ENCODE measurements at places on chromosomes 5 and 9.

GRCh38 chr5:111486926-111487325 is 25.4 kb downstream of the STARD4 start:
- DNase-seq, result no peak

GRCh38 chr5:135141303-135142268 is 107.6 kb upstream of the PITX1 start:
- DNase-seq, result no peak

DNA sequence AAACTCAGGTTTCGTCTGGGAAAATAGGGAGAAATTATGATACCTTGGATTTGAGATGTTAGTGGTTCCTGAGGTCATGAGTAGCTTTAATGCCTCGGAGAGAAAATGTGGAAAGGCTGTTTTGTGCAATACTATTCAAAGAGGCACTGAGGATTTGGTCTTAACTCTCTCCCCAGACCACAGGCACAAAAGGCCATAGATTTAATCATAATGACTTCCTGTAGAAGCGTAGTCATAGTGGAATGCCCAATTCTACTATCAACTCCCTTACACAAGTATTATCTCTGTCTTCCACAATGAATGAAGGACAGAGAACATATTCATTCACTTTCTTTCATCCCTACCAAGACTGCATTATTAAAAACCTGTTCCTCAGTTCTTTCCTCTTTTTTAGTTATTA is 153.0 kb upstream of the FTMT start:
- no peak for DNase-seq

GRCh38 chr9:111525056-111525977 is at the start of gene ZNF483:
ZNF483 (plus strand) TSS chr9:111525179; CDS start chr9:111527396, 2,217 bp downstream.
- peak; percentile 32 for DNase-seq

- DNase-seq, result no peak
These were observed 27.2 kb downstream of the SCAMP1 start for GRCh38 chr5:78387468-78388153.

GRCh38 chr5:27962198-27962597 is 923.8 kb upstream of the CDH9 start:
- DNase-seq, result no peak

- DNase-seq, result no peak
These were observed 32.4 kb upstream of the CTNNA1 start for GRCh38 chr5:138720840-138721239.

DNA sequence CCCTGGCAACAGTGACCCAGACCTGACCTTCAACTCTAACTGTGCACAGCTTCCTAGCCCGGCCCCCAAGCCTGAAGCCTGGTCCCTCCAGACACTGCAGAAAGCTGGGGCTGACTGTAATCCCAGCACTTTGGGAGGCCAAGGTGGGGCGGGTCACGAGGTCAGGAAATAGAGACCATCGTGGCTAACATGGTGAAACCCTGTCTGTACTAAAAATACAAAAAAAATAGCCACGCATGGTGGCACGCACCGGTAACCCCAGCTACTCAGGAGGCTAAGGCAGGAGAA is 35.9 kb downstream of the ADAMTS2 start:
- DNase-seq, result no peak

DNA sequence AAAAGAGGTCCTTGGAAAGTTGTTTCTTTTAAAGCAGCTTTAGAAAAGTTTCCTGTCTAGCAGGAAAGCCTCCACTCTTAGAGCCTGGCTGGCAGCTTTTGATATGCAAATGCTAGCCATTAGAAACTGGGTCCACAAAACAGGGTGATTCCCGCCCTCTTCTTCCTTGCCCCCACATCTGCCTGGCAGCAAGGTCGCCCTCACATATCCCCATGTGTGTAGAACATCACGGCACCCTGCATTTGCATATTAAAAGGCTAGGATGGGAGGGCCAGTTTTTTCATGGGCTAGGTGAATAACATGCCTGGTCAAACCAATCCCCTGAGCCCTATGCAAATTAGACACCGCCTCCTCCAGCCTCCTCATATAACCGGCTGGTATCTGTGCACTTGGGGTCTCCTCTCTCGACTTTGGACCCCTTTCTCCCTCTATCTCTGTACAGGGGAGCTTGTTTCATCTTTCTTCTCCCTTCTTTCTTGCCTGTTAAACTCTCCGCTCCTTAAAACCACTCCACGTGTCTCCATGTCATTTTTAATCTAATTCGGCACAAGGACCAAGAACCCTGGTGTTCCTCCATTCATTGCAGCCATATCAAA is 426.8 kb upstream of the CTNND2 start:
- DNase-seq, result no peak

- DNase-seq, result no peak
These were observed 119.4 kb downstream of the VCAN start for GRCh38 chr5:83590966-83591365.

DNA sequence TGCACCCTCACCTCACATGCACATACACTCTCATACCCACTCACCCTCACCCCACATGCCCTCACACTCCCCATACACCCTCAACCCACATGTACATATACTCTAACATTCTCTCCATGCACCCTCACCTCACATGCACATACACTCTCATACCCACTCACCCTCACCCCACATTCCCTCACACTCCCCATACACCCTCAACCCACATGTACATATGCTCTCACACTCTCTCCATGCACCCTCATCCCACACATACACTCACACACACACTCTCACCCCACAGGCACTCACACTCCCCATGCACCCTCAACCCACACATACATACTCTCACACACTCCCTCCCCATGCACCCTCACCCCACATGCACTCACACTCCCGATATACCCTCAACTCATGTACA is 550.2 kb upstream of the DAP start:
- no peak for DNase-seq

GRCh38 chr9:79026316-79026715 is 545.4 kb upstream of the TLE4 start:
- DNase-seq, result no peak

DNA sequence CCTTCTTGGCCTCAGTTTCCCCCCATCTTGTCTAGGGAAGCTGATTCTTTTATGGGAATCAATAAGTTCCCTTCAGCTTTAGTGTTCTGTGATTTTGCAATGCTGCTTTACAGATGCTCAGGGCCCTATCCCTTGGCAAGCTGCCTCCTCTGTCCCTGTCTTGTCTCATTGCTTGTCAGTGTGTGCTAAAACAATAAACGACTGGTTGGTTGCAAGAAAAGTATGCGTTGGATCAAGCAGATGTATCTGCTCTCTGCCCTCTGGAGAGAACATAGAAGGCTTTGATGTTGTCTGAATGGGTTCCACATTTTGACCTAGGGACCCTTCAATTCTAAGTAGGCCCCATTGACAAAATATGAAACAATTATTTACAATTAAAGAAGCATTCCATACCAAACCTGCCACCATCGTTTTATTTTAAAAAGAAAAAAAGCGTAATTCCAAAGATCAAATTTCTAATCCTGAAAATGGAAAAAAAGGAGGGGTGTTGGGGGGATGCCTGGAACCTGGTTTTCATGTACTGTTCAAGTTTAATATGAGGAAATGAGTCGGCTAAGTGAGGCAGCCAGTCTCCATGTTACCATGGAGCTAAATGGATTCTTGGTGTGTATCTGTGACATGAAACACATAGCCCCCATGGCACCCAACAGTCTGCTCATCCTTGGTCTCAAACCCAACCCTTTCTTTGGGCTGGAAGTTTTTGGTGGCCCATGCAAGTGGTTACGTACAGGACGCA is 31.2 kb upstream of the TARS1 start:
- no peak for DNase-seq

DNA sequence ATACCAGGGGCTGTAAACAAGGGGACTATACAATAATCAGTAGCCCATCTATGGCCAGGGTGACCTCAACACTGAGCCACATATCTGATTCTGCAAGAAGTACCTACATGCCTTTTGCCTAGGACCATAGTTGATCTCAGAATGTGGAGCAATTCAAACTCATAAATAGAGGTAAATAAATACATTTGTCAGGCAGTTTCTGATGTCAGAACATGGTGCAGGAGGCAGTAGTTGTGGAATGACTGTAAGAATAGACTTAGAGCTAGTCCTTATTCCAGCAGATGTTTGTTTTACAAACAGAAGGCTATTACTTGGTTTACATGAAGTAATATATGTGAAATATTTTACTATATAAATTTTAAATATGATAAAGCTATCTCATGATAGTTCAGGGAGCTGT is 330.7 kb upstream of the DAB2 start:
- no peak for DNase-seq

DNA sequence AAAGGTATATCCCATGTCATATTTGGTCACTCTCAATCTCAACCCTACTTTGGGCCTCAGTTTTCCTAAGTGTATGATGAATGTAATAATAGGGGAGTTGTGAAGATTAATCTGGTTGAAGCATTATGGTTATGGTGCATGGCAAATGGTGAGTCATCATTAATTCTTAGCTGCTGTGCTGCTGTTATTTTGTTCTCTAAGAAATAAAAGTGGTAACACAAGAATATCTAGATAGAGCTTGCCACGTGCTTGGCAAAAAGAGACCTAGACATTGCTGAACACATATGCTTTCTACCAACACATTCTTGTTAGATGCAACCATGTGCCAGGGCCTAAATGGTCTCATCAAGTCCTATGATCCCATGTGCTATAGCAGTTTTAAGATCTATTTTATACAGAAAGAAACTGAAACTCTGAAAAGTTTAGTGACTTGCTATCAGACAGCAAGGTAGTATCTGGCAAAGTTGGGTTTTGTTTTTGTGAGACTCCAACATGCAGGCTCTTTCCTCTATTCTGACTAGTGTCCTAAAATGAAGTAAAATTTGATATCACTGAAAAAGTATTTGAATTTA is 699.9 kb upstream of the MEF2C start:
- no peak for DNase-seq

GRCh38 chr5:59348189-59348588 is 545.3 kb downstream of the PDE4D start:
- DNase-seq, result no peak

- DNase-seq, result no peak
These were observed 19.8 kb upstream of the NUDT12 start for GRCh38 chr5:103582364-103582763.

- DNase-seq, result no peak
These were observed 97.7 kb upstream of the HCN1 start for GRCh38 chr5:45793638-45794532.

DNA sequence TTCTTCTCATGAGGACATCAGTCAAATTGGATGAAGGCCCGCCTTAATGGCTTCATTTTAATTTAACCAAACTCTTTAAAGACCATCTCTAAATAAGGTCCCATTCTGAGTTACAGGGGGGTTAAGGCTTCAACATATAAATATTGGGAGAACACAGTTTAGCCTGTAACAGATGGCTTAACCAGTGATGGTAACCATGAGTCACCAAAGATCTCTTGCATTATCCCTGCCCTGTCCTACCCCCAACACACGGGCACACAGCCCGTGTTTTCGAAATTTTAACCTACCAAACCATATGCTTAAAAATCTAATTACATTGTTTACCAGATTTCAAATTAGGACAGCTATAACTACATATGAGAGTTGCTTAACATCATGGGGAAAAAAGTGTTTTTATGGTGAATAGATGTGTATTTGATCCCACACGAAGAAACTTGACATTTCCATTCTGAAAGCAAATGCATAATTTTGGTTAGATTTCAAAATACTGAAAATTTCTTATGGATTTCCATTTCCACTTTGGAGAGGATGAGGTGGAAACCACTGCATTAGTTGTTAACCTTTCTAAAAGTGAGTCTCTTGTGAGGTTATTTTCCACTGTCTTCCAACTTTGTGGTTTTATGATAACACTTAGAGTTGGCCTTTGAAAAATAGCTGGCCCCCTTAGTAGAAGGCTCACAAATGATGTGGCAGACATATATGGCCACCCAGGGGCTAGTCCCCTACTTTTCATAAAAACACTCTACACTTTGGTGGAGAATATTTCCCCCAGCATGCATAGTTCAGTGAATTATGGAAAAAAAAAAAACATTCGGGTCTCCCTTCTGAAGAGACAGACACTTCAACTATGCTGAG is 849.3 kb downstream of the TLE1 start:
- DNase-seq, result no peak

- DNase-seq, result no peak
These were observed 622.0 kb upstream of the DAB2 start for GRCh38 chr5:40046792-40047191.

- no peak for DNase-seq
These were observed 139.4 kb upstream of the IL12B start for GRCh38 chr5:159469496-159470372.

GRCh38 chr5:39700523-39700922 is 275.7 kb upstream of the DAB2 start:
- DNase-seq, result no peak

DNA sequence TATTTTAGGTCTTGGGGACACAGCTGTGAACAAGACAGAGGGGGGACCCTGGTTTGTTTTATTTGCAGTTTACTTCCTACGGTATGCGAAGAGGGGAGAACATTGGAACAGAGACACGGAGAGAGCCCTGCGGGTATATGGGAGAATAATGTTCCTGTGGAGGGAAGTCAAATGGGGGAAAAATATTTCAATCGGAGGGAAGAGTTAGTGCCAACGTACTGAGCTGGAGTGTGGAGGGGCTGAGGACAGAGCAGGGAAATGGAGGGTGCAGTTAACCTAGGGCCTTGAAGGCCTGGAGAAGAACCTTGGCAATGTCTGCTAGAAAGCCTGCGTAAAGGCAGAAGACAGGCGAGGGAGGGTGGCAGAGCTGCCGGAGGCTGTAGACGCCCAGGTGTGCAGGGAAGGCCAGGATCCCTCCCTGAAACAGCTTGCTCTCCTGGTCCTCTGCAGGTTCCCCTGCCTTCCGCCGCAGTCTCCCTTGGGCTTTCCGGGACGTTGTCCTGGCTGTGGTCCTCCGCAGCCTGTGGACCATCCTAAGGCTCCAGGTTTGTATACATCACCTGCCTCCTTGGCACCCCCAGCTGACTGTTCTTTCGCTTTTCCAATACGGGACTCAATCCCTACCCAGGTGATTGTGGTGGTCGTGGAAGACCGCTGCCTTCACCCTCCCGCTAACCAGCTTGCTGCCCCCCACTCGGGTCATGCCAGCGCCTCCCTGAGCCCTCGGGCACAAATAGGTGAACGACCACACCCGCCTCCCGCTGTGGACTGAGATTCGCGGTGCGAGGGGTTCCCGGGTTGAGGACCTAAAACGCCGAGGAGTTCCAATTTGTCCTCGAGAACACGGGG is 1.9 kb upstream of the RACK1 start:
- no peak for DNase-seq

GRCh38 chr5:175214152-175214551 is 229.8 kb downstream of the DRD1 start:
- peak; percentile 63 for DNase-seq

GRCh38 chr5:133985540-133986180 is 17.2 kb upstream of the C5orf15 start:
- no peak for DNase-seq

DNA sequence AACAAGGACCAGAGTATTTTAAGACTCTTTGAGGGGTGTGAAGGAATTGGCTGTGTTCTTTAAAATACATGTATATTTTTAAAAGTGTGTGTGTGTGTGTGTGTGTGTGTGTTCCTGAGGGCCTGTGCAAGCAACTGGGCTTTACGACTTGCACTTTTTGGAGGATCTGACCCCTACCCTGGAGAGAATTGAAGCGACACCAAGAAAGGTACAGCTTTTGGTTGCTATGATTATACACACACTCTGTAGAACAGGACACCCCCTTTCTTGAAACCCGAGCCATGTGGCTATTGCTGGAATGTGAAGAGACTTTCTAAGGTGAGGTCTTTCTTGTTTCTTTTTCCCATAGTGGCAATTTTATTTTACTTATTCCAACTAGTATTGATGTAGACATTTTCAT is 988 bp downstream of the SHISAL2B start:
- no peak for DNase-seq

GRCh38 chr5:173327948-173328843 is at the start of gene STC2:
STC2 (minus strand) TSS chr5:173328414; CDS start chr5:173328193, 221 bp downstream.
- DNase-seq, result peak; percentile 72

GRCh38 chr5:17396247-17396646 is 101.8 kb upstream of the TAF11L2 start:
- no peak for DNase-seq

All from Panc1 (cell line).